ENCODE measurements at places on chromosomes 4 and X.

DNA sequence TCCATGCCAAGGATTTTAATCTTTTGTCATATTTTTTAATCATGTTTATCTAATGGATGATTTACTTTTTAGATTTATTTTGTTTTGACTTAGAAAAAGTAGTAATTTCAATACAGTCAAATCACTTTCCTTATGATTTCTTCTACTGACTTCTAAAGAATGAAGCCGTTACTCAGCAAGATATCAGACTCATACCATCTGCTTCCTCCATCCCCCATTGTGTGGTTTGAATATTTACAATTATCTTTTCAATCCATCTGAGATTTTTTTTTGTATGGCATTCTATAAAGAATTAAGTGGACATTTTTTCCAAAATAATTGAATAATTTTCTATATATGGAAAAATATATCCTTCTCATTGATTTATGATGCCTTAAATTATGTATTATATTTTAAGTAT lies 565.4 kb upstream of the ATOH1 start:
- no peak for DNase-seq

GRCh38 chr4:76597423-76597979 lies 162.5 kb downstream of the SHROOM3 start:
- peak; percentile 62 for DNase-seq

DNA sequence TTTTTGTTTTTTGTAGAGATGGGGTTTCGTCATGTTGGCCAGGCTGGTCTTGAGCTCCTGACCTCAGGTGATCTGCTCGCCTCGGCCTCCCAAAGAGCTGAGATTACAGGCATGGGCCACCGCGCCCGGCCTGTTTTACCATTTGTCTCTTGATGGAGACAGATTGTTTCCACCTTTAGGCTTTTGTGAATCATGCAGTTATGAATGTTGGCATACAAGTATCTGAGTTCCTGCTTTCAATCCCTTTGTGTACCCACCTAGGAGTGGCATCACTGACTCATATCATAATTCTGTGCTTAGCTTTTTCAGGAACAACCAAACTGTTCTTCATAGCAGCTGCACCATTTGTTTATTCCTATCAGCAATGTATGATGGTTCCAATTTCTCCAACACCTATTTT lies 20.2 kb upstream of the MGST2 start:
- no peak for DNase-seq

- DNase-seq = no peak
Measured at GRCh38 chr4:143356493-143356892, 19.8 kb downstream of the GAB1 start.

DNA sequence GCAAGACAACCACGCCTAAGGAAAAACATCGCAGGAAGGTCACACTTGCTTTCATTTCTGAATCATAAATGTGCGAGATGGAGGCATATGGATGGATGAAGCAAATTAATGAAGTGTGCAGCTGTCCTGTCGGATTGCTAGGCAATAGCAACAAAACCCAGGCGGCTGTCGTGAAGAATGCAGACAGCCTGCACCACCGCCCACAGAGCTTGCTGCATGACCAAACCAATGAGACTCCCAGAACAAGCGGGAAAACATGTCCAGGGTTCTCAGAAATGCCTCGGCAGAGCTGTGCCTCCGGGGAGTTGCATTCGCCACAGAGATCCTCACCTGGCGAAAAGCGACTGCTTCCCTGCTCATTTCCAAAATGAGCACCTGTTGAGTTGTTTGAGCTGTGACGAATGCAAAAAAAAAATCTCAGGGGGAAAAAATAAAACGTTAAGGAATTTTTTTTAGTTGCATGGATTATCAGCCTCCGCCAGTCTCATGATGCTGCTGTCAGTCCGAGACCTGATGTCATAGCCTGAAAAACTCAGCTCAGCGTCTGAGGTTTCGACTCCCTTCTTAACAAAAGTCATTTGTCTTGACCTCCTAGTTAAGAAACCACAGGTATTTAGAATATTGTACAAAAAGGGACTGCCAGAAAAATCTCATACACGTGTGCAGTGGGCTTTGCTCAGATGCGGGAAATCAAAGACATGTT lies 155.5 kb upstream of the MXRA5 start:
- DNase-seq = no peak

DNA sequence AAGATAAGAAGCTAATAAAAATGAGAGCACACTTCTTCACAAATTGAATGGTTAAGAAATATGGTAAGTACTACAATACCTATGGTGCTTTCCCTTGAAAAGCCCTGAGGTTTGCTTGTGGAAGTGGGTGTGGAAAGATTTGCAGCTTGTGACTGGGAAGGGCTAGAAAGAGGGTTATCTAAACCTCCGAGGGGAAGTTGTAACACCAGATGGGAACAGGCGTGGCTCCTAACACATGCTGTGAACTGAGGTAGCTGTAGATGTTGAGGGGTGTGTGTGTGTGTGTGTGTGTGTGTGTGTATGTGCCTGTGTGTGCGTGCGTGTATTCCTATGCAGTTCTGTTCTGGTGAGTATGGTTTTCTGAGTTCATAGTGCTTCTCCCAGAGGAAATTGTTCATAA lies 21.5 kb downstream of the FRMPD4 start:
- no peak for DNase-seq

DNA sequence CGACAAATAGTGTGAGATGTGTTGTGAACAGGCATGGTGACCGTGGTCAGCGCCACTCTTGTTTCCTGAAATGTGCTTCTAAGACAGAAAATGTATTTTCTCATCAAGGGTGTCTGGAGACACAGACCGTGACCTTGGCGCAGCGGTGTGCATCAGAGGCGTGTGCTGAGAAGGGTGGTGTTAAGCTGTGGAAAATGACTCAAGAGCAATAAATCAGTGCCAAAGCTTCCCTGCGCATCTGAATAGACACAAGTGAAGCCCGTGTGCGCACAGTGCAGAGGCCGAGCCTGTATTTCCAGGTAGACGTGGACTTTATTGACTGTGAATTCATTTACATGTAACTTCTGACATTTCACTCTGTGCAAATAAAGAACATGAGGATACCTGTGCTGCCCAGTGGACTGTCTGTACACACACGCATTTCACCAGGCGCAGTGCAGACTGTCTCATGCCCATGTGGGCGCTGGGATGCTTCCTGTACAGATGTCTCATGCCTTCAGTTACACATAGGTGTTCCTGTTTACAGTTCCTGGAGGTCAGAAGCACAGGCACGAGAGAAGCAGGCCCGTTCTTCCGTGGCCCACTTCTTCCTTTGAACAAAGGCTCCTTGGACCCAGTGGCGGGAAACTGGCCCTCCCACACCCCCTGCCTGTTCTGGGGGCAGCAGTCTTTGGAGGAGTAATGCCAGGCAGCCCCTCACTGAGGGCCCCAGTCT lies 31.9 kb downstream of the NSG1 start:
- DNase-seq = no peak

DNA sequence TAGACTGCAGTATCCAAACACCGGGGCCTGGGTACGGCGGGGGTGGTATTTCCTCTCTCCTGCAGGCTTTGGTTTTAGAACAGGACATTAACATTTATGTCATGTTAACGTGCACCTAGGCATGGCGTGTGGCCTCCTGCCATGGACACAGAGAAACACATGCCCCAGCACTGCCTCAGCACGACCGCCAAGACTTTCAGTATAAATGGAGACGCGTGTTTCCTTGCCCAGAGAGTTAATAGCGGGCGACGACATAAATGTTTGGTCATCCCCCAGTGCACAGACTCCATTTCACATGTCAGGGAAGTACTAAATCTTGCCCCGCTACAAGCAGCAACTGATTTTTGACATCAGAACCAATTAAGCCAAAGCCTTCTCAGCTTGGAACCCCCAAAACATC lies 737.9 kb downstream of the RAB28 start:
- no peak for DNase-seq

GRCh38 chr4:181345931-181346330 lies 897.3 kb upstream of the TENM3 start:
- no peak for DNase-seq

Measured in inflammatory macrophage (primary cell).